ENCODE measurements at places on chromosomes 12 and 14.

DNA sequence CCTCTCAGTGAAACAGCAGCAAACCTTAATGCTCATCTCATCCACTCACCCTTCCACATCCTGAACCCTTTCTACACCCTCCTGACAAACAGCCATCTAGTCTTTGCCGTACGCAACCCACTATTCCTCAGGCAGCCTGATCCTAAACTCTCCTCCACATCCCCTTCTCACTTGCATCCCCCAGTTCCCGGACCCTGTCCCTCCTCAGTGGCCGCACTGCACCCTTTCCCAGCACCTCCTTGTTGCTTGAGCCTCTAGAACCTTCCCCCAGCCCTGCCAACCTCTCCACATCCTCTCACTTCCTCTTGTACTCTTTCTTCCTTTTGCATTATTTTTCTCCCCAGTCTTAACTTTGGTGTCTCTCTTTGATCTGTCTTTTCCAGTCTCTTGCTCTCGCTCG is 42.9 kb downstream of the IQSEC3 start:
- no peak for DNase-seq

- no peak for DNase-seq
These were observed 1.2 kb downstream of the FLRT2 start for GRCh38 chr14:85531141-85531586.

- no peak for DNase-seq
These were observed 28.0 kb upstream of the ADIPOR2 start for GRCh38 chr12:1662761-1663439.

DNA sequence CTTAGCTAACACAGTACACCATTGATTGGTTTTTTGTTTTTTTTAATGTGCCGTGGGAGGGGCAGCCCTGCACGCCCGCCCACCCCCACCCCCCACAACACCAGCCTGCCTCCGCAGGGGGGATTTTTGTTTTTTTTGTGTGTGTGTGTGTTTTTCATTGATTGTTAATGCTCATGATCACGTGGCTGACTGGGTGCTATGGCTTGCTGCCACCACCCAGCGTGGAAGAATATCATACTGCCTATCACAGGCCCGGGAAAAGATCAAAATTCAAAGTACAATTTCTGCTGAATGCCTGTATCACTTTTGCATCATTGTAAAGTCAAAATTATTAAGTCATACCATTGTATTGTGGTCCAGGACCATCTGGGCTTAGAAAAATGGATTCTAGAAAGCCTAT is 8.3 kb downstream of the RESF1 start:
- no peak for DNase-seq

DNA sequence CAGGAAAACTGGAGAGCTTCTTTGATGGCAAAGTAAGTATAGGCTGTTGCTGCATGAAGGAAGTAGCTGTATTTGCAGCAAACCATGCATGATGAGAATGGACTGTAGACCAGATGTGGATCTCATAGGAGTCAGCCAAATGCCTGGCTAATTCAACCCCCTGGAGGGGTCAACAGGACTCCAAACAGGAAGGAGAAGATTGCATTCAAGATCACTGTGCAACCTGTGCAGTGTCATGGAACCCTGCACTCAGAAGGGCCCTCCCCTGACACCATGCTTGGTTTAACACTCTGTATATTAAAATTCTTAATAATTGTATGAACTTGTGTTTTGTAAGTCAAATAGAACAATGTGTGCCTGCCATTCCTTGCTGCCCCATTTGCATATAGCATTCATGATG is 225.1 kb upstream of the FSCB start:
- DNase-seq = no peak

DNA sequence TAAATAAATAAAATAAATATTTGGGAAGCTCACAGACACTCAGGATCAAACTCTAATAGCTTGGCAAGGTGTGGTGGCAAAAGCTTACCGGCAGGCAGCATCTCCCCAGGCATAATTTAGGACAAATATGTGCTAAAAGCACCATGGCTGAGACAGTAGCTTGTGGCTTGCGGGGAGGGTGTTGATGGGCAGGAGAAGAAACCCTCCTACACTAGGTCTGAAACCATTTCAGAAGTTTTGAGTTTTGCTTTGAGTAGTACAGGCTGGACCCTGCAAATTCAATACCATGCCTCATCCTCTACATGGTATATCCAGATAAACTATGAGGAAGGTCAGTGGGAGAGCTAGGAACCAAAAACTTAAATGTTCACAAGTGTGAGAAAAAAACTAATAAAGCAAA is 33.1 kb downstream of the MAP3K9 start:
- DNase-seq = no peak

GRCh38 chr14:58296726-58297125 is 1.6 kb upstream of the ARID4A start:
- DNase-seq = no peak

- DNase-seq = no peak
These were observed 86.5 kb downstream of the FLRT2 start for GRCh38 chr14:85616386-85616885.
